NCI-H1092 (cell line): ENCODE measurements at places on chromosomes 5 and 9.

- DNase-seq: no peak
Measured at GRCh38 chr9:37617832-37618231, 25.4 kb upstream of the TOMM5 start.

DNA sequence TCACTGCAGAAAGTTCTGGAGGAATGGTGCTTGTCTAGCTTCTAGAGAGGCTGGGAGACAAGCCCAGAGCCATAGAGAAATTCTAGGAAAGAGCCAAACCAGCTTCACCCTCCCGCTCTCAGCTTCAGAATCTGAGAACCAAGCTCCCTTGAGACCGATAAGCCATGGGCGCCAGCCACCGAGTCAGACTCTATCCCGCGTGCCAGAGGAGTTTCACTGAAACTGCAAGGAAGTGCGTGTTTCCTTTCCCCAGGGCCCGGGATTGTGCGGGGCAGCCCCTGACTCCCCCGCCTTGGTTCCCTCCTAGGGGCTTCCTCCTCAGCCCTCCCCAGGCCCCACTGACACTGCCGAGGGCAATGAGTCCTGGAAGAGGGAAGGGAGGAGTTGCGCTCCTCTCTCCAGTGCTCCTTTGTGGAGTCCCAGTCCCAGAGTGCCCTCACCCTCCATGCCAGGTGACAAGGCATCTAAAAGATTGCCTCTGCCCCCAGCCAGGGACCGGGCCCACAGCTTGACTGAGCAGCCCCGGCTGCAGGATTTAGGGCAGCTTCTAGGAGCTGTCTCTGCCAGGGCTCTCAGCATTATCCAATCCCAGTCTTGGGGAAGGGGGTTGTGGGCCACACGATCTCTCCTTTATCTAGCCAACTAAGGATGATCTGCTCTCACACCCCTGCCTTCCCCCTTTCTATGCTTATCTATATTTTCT lies 18.4 kb upstream of the TCF7 start:
- no peak for DNase-seq

DNA sequence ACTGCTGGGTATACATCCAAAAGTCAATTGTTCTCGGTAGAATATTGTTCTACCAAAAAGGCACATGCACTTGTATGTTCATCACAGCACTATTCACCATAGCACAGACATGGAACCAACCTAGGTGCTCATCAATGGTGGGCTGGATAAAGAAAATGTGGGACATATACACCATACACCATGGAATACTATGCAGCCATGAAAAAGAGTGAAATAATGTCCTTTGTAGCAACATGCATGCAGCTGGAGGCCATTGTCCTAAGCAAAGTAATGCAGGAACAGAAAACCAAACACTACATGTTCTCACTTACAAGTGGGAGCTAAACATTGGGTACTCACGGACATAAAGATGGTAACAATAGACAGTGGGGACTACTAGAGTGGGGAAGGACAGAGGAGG lies 145.5 kb downstream of the APBA1 start:
- no peak for DNase-seq

GRCh38 chr9:27351438-27351837 lies 54.5 kb upstream of the EQTN start:
- DNase-seq: no peak

DNA sequence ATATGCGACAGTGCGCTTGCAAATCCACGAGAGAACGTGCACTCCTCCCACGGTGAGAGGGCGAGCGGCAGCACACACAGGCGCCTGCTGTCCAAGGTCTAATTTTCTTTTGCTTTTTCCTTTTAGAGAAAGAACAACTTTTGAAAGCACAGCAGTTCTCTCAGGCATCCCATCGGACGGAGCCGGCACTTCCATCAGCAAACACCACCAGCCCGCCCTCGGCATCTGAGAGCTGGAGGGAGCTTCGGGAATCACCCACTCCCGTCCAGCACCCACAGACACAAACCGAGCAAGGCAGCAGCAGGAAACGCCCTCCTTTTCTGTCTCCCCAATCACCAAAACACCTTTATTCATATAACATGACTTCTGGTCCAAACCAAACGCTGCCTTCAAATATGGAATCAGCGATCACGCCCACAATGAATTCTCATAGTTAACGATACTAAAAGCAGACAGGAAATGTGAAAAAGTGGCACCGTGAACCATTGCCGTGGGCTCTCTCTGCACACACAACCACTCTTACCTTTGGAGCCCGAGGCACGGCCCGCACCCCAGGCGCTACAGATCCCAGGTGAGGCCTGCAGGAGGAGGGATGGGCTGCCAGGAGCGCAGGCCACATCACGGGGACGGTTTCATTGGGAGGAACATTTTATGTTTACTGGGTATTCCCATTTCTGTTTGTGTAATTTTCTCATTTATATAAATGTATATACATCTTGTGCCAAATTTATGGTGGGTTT lies 14.2 kb downstream of the LPCAT1 start:
- no peak for DNase-seq

- peak; percentile 65 for DNase-seq
Measured at GRCh38 chr9:111896942-111897600, 457 bp downstream of the UGCG start.

GRCh38 chr5:82208371-82208770 lies 69.8 kb downstream of the RPS23 start:
- DNase-seq: no peak

DNA sequence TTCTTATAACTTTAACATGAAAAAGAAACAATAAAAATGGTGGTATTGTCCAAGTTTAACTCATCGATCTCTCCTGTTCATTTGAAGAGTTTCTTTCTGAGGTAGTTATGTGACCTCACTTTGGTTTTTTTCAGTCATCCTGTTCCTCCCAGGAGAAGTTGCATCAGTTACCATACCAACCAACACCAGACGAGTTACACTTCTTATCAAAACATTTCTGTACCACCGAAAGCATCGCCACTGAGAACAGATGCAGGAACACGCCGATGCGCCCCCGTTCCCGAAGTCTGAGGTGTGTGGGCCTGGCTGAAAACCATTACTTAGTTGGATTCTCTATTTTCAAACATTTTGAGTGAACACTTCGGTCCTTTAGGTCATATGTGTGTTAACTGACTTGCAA lies 96.3 kb downstream of the CD180 start:
- no peak for DNase-seq

- no peak for DNase-seq
Measured at GRCh38 chr9:108591121-108591520, 264.7 kb downstream of the ACTL7B start.

GRCh38 chr5:128842241-128842640 lies 123.0 kb upstream of the SLC27A6 start:
- DNase-seq: no peak

DNA sequence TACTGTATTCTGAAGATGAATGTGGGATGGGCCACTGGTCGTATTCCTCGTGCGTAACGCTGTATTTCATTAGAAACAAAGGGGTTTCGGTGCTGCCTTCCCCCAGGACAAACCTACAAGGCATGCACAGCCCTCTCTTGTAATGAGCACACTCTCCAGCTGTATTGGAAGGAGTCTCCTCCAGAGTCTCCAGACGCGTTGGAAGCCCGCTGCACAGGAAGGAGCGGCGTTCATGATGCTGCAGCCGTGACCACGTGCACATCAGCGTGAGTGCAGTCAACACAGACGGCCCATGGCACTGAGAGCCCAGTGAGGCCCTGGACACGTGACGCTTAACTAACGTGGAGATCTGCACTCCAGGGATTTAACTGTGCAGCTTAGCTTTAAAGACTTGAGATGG lies 209.0 kb upstream of the IRX1 start:
- no peak for DNase-seq

- DNase-seq: no peak
Measured at GRCh38 chr9:132383462-132383883, 23.2 kb downstream of the TTF1 start.

GRCh38 chr9:77819657-77820056 lies 171.5 kb upstream of the GNA14 start:
- no peak for DNase-seq

DNA sequence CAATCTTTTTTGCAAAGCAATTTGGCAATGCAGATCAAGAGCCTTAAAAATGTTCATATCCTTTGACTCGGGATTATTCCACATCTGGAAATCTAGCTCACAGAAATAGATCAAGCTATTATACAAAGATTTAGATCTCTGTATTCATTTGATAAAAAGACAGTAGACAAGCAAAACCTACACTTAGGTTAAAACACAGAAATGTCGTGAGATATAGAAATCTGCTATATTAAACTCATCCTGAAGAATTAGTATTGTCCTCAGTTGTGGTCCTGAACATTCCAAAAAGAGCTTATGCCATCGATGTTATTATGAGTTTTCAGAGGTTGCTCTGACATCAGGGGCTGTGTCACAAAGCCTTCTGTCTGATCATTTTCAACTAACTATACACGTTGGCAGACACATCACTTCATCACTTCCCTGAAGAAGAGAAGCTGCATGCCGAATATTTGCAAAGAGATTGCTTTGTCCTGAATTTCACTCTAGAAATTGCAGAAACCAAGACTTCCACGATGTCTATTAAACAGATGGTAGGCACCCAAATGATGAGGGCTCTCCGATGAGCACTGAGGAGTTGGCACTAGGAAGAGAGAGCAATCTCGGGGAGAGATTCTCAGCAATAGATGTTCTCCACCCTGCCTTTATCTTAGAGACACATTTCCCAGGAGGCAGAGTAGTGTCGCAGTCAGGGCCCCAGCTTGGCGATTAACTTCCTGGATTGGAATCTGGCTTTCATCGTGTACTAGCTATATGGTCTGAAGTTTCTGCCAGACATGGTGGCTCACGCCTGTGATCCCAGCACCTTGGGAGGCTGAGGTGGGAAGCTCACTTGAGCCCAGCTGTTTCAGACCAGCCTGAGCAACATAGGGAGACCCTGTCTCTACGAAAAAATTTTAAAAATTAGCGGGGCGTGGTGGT lies 1.9 kb upstream of the UBTD2 start:
- no peak for DNase-seq

DNA sequence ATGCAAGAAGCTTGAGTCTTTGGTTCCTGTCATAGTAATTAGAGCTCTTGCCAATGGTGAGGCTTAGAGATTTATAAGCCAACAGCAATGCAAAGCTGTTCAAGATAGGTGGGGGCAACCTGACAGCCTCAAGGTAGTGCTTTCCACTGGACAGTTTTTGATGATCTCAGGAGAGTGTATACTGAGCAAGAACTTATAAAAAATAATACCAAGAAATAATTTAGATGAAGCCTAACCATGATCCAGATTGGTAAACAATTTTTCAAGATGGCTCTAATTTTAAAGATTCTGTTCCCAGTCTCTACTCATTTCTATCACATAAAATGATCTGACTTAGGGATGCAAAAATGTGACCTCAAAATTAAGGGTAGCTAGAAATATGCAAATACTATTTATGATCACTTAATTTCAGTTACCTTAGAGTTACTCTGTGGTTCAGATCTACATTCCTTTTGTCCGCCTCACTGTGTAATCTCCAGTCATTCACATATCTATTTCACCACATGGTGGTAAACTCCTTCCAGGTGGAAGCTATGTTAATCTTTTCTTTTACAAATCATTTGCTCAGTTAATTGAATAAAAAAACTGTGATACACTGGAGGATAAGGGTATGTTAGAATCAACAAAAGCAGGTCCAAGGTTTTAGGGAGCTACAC lies 1228.0 kb upstream of the C9orf72 start:
- no peak for DNase-seq

DNA sequence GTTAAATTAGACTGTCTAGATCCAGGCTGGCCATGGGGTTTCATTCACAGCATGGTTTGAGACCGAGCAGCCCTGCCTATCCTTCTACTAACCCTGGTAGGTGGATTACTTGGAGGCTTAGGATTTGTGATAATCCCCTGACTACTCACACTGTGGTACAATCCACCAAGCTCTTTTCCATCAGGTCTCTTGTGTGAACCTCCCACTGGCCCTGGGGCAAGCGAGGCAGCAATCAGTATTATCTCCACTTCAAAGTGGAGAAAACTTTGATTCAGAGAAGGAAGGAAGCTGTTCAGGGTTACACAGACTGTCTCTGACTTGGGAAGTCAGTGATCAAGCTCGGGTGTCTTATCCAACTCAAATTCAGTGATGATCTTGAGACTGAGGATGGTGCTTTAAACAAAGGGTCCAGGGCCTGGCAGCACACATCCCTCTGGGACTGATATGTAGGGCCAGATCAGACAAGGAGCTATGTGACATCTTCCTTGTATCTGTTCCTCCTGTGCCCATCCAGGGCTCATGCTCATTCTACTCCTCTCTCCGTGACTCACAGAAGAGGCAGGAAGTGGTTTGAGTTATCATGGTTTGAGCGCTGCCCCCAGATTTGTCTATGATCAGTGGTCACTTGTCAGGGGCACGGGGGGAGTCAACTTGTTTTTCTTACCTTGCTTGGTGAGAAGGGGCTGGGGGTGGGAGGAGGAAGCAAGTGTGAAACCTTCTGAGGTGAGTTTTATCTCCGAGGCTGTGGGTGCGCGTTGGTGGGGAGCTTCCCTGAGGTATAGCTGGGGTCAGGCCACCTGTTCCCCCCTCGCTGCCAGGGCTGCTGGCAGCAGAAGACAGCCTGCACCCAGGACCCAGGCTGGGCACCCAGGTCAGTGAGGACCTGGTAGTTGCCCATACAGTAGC lies 48.6 kb downstream of the RGS3 start:
- no peak for DNase-seq

DNA sequence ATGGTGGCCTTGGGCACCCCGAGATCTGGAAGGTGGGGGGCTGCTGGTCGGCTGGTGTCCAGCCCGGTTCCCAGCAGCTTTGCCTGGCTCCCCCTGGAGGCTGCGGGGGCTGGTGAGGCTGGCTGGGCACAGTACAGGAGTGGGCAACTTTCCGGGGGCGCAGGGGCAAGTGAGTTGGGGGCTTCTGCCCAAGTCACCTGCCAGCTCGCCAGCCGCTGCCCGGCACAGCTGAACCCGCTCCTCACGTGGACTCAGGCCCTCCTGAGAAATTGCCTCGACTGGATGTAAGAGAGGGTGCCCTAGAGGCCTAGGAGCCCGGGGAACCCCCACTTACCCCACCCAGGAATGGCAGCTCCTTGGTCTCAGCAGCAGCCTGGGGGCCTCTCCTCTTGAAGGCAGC lies 15.4 kb downstream of the KCNT1 start:
- DNase-seq: no peak

GRCh38 chr5:155222393-155222792 lies 208.8 kb downstream of the KIF4B start:
- DNase-seq: no peak

DNA sequence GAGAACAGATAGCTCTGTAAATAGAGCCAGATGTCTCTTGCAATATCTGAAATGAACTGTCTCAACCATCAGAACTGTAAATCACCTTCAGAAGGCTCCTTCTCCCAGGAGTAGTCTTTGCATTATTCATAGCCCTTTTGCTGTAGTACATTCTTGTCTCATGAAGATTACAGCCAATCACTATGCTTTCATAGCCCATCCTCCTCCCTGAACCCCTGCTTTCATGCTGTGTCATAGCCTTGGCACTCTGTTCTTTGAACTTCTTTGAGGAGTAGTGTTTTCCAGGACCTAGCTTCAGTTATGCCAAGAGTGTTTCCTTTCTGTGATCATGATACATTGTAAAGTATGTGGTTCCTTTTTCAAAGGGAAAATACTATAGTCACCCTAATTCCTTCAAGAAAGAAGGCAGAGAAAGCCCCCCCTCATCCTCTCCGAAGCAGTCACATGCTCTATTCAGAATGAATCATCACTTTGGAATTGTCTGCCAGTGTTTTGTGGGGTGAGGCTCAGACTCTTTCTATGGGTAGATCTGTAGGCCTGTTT lies 61.1 kb downstream of the GRIA1 start:
- DNase-seq: no peak

GRCh38 chr5:158320178-158320674 lies 461.3 kb upstream of the CLINT1 start:
- peak; percentile 16 for DNase-seq

- DNase-seq: no peak
Measured at GRCh38 chr9:125380406-125380805, 118.8 kb downstream of the GAPVD1 start.

- DNase-seq: no peak
Measured at GRCh38 chr5:74567411-74567995, 73.0 kb downstream of the ENC1 start.

- DNase-seq: no peak
Measured at GRCh38 chr9:133282464-133283238, 7.7 kb upstream of the ABO start.
